ENCODE measurements at places on chromosomes 12 and 14. TPM values are rescaled to one million over a fixed set of nuclear protein-coding genes. Genes with fewer than 3 reads are reported as not detected.

DNA sequence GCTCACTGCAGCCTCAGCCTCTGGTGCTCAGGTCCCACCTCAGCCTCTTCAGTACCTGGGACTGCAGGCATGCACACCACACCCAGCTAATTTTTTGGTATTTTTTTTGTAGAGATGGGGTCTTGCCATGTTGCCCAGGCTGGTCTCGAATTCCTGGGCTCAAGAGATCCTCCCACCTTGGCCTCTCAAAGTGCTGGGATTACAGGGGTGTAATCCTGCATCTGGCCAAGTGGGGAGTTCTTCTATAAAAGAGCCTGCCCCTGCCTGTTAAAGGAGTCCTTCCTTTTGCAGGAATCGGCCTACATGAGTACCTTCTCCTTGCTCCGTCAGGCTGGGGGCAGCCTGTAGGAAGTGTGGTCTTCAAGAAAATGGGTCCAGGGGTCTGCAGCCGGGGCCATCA lies 54.1 kb upstream of the RASSF3 start:
- no peak for DNase-seq

GRCh38 chr14:101120641-101121507 lies 217.4 kb upstream of the RTL1 start:
- DNase-seq: peak; percentile 38

DNA sequence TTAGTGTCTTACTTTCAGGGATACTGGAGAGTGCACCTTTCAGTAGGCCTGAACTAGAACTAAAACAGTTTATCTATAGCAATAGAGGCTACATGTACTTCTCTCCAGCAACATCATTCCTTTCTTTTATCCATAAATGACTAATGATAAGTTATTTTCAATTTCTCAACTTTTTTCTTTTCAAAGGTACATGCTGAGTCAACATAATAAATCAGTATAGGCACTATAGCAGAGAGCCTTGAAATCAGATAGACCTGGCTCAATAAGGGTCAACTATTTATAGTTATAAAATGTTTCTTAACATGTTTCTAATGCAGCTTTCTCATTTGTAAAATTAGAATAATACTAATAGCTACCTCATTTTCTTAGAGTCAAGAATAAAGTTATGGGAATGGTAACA lies 5.6 kb downstream of the IL22 start:
- DNase-seq: no peak

DNA sequence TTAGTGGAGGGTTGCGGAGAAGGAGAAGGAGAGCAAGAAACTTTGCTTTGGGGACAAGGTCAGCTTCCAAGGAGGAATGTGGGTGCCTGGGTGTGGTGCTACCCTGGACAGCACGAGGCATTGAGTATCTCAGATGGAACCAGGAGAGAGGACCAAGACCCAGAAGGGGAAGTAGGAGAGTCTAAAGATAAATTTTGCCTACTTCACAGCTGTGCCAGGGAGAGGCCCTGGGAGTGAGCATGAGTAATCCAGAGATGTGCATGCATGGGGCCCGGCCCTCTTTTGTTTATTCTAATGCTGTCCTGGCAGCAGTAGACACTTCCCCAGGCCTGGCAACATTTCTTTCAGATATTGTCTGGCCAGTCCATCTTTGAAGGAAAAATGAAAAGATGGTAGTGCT lies 49.5 kb upstream of the GNPNAT1 start:
- DNase-seq: no peak

DNA sequence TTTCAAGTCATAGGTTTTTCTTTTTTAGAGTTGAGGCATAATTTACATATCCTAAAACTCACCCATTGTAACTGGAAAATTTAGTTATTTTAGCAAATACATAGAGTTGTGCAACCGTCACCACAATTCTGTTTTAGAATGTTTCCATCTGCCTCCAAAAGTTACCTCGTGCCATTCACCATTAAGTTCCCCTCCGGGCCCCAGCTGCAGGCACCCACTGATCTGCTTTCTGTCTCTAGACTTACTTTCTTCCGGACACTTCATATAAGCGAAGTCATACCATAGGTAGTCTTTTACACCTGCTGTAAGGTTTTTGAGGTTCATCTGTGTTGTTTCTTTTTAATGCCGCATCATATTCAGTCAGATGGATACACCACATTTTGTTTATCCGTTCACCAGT lies 28.7 kb downstream of the PPP2R5C start:
- DNase-seq: no peak

Gene TGM1
- total RNA-seq: not detected

Gene ETV6
- total RNA-seq: 1.8 TPM

Gene TAS2R42
- not detected for total RNA-seq

Gene AMHR2
- not detected for total RNA-seq

Gene RNF212B
- not detected for total RNA-seq

Gene PIP4P1
- 40.4 TPM for total RNA-seq

Measured in G401 (cell line).